ENCODE measurements at places on chromosomes 4 and X.

- no peak for DNase-seq
Measured at GRCh38 chr4:152156442-152156841, 379.4 kb downstream of the FBXW7 start.

DNA sequence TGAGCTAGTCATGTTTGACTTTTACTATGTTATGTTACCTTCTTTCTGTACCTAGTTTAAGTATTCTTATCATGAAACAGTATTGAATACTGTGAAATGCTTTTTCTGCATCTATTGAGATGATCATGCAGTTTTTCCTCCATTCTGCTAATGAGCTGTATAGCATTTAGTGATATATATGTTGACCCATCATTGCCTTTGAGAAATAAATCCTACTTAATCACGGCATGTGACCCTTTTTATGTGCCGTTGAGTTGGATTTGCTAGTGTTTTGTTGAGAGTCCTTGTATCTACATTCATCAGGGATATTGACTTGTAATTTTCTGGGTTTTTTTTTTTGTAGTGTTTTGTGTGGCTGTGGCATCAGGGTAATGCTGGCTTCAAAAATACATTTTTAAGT, 537.7 kb upstream of the AADAT start:
- DNase-seq, result no peak

- DNase-seq, result peak; percentile 8
Measured at GRCh38 chrX:11100281-11101035, 10.7 kb upstream of the HCCS start.

GRCh38 chrX:47483306-47484268, 565 bp upstream of the ZNF41 start:
- peak; percentile 14 for DNase-seq

GRCh38 chr4:76765473-76766183, 132.3 kb downstream of the SOWAHB start:
- no peak for DNase-seq

- DNase-seq, result no peak
Measured at GRCh38 chr4:2837904-2838496, 5.6 kb upstream of the ADD1 start.

DNA sequence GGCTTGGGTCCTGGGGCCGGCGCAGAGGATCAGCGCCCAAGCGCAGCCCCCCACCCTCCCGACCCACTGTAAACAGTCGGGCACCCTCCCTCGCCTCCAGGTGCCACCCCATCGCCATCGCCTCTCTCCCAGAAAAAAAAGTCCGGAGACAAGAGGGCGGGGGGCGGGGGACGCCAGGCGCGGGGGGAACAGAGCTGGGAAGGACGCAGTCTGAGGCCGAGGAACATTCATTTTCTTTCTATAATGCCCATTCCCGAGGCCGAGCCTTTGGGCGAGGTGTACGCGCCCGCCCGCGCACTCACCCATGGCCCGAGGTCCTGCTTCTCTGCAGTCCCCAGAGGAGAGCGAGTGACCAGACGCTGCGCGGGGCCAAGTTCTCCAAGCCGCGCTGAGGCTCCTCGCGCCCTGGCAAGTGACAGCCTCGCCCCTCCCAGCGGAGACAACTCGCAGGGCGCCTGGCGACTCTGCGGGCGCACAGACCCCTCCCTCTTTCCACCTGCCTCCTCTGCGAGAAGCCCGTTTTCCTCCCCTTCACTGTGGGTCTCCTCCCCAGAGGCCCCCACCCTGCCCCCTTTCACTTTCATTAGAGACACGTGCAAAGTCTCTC, 63.5 kb upstream of the WDR17 start:
- peak; percentile 47 for DNase-seq

DNA sequence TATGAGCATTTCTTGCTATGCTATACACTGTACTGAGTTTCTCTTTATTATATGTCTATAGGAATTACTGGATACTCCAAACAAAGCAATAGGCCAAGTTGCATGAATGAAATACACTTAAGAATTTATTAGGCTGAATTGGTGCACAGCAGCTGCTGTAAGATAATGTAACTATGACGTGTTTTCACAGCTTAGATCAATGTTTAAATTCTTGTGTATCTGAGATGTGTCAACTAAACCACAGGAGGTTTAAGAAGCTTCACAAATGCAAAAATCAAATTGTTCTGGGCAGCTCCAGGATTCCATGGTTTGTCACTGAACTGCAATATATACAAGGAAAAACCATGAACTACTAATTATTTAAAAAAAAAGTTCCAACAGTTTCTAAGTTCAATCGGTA, 156.7 kb downstream of the MAPK10 start:
- no peak for DNase-seq

GRCh38 chr4:22573198-22573597, 57.3 kb upstream of the ADGRA3 start:
- DNase-seq, result no peak

DNA sequence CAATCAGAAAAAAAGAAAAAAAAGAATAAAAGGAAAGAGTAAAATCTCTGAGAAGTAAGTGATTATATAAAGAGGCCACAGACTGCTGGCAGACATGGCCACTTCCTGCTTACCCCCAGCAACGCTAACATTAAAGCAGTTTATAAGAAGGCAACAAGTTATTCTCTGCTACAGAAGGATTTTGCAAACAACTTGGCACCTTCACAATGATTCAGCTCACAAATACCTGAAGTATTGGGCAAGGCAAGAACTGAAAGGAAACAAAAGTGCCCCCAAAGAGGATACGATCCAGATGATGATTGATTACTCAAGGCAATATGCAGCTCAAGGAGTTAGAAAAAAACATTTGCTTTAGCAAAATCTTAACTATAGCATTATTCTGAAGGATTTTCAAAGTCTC, 718.8 kb downstream of the KLHL13 start:
- DNase-seq, result no peak

GRCh38 chr4:173835903-173836302, 305.9 kb upstream of the HAND2 start:
- no peak for DNase-seq

DNA sequence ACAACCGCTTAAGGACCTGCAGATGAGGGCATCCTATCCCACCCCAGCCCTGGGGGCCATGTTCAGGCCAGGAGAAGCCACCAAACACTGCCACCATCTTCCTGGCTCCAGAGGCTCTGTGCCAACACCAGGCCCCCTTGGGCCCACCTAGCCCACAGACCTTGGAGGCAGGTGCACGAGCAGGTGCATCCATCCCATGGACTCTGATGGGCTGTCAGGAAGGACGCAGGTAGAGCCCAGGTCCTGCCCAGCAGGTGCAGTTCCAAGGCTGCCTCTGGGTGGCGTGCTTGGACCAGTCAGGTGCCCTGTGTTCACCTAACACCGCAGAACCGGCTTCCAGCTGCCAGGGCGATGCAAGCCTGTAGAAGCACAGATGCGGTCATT, 22.8 kb upstream of the PDE6B start:
- DNase-seq, result no peak

DNA sequence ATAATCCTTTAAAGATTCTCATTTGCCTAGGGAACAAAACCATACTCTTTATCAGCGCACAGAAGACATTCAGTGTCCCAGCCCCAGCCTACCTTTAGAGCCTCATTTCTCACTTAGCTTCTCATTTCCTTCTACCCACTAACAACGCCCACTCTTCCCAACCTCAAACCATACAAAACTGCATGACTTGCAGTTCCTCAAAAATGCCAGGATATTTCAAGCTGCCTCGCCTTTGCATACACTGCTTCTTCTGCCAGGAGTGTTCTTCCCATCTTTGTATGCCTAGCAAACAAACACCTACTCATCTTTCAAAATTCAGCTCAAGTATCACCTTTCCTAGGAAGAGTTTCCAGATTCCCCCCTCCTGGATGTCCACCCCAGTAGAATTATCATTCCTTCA, 129.9 kb upstream of the ADGRL3 start:
- DNase-seq, result no peak

- DNase-seq, result no peak
Measured at GRCh38 chrX:100931218-100931924, 2.7 kb upstream of the XKRX start.

- DNase-seq, result no peak
Measured at GRCh38 chrX:54641530-54641929, 111.5 kb downstream of the GNL3L start.

GRCh38 chr4:171588764-171589163, 224.4 kb upstream of the GALNTL6 start:
- no peak for DNase-seq

- no peak for DNase-seq
Measured at GRCh38 chr4:10581022-10581421, 103.5 kb downstream of the CLNK start.

DNA sequence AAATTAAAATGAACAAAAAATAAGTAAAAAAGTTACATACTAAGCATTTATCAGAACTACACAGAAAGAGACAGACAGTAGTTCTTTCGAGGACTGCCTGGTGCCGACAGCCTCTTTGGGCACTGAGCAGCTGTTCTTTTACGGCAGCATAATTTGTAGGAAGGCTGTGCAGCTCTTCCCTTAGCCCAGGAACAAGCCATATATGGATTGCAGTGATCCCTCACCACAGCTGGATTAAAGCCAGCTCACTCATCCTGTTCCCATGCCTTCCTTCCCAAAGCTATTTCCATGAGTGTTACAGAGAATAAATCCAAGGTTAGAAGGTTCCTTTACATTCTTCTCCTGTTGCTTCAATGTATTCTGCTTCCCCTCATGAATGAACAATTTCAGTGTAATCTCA, 71.7 kb downstream of the DDX60L start:
- DNase-seq, result peak; percentile 55

- DNase-seq, result no peak
Measured at GRCh38 chr4:720111-720860, 14.7 kb downstream of the PCGF3 start.

- no peak for DNase-seq
Measured at GRCh38 chrX:132924426-132924825, 34.0 kb downstream of the HS6ST2 start.

DNA sequence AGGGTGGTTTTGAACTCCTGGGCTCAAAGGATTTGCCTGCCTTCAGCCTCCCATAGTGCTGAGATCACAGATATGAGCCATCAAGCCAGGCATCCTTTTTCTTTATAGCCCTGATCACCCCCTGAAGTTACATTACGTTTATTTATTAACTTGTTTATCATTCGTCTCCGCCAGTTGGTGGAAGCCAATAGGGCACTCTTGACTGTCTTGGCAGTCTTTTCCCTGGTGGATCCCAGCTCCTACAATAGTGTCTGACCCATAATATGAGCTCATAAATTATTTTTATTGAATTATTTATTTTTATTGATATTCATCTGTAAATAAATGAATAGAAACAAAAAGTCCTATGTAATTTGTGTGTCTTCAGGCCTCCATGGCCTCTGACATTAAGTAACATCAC, 484.3 kb upstream of the FAT1 start:
- no peak for DNase-seq

GRCh38 chr4:121950212-121950679, 1.6 kb downstream of the TRPC3 start:
- peak; percentile 57 for DNase-seq

DNA sequence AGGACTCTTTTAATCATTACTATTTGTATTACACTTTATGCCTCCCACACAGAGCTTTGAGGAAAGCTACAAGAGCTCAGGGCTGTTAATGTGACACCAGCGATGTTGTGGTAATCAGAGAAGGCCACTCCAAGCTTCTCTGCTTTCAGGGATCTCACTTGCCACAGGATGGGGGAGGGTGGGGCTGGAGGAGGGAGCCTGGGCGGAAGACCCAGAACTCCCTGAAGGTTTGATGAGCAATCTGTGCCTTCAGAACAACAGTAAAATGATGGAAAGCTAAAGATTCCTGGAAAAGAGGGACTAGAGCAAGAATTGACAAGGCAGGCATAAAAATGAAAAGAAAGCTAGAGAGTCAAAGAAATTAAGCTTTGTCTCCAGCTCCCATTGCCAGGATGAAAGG, 75.6 kb downstream of the MAML3 start:
- no peak for DNase-seq

- DNase-seq, result no peak
Measured at GRCh38 chr4:133865612-133866327, 335.8 kb downstream of the PABPC4L start.

DNA sequence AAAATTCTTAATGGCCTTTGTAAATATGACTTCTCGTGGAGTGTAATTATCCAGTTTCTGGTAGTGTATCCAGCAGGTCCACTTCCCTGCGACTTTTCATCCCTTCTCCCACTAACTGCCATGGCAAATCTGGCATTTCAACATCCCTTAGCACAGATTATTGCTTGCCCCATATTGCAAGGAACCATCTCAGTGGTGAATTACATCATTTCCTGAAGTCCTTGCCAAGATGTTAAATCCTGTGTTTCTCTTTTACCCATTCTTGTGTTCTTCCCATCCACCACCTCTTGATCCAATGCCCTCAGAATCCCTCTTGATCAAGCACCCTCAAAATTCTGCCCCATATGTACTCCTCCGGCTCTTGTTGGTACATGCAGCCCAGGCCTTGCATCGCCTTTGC, 88.1 kb upstream of the ZNF81 start:
- DNase-seq, result no peak

DNA sequence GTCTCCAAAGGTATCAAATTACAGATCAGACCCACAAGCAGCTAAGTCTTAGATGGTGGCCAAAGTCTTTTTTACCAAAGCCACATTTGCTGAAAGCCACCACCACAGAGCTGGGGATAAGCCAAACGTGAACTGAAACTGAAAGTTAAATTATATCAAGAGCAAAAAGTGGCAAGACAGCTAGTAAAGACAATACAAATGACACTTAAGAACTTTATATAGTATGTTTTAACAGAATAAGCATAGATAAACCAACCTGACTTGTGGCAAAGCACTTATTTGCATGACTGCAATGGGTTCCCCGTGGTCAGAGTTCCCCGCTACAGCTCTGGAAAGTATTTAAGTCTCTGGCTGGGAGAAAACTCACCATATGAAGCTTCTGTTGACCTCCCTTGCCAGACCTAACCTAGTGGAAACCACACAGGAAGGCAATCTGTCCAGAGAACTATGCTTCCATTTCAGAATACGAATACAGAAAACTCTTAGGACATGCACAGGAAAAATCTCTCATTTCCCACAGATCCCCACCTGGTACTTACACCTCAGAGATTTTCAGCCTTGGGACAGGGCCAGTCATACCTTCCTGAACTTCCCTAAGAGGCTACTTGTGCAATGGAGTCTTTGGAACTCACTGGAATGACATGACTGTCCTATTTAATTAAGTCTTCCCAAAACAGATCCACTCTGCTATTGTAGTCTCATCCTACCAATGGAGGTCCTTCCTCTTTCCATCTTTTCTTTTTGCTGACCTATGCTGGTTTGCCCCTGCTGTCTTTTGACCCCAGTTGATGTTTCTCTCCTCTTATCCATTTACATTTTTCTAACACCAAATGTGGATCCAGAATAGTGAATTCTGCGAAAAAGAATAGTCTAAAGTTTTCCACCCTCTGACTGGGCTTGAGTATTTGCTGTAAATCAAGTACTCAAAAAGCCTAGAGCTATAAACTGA, 225.1 kb downstream of the NR3C2 start:
- no peak for DNase-seq

DNA sequence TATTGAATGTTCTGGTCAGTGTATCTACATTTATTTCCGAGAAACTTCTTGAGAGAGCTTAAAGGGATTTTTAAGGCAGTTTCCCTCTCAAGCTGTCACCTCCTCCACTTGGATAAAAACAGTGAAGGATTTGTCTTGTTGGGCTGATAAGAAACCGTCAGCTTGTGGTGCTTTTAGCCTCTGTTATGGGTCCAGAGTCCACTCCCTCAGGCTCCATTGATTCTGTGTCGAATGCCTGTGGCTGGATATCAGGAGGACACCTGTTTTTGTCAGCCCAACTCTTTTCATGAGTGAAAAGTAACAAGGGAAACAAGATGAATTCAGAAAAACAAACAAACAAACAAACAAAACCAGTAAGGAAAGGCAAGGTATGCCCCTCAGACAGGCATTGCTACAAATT, 12.4 kb downstream of the CLCN4 start:
- no peak for DNase-seq

GRCh38 chr4:137015426-137016409, 516.6 kb downstream of the PCDH18 start:
- no peak for DNase-seq

GRCh38 chr4:11593576-11594116, 165.0 kb upstream of the HS3ST1 start:
- peak; percentile 43 for DNase-seq
